Chondrocyte (in vitro differentiated cells): ENCODE measurements at places on chromosomes 11 and 22. TPM values are rescaled to one million over a fixed set of nuclear protein-coding genes. Genes with fewer than 3 reads are reported as not detected.

The PAX6 gene
- total RNA-seq: not detected in 3 replicates

The TSGA10IP gene
- not detected in 3 replicates for total RNA-seq

The PANX3 gene
- not detected in 3 replicates for total RNA-seq

The SCN3B gene
- 0.15 to 0.62 TPM (median 0.45 TPM) in 3 replicates for total RNA-seq

The SEC14L2 gene
- 15.5 to 39.5 TPM (median 15.6 TPM) in 3 replicates for total RNA-seq

The IL10RA gene
- 0.12 to 0.77 TPM in 2 of 3 replicates, not detected in the other for total RNA-seq

The TEX54 gene
- 0.65 TPM in 1 of 3 replicates, not detected in the others for total RNA-seq
